Suppressor macrophage treated with lipopolysaccharide for 1 hour (primary cell): ENCODE measurements at places on chromosomes 4 and X.
A peak's percentile ranks its signal among the peaks of the same experiment; 100 is the strongest.

DNA sequence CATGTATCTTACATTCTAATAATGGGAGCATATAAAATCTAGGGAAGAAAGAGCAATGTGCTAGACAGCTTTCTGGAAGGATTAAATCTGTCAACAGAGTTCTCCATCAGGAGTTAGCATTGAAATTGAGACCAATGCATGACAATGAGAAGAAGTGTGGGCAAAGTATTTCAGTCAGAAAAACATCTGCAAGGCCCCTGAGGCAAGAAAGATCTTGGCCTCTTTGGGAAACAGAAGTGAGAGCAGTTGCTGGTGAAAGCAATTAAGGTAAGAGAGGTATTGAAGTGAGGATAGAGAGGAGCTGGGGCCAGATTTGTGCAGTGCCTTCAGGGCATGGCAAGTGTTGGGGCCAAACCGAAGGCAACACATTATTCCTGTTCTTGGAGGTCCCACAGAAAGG is 999.1 kb downstream of the STPG2 start:
- DNase-seq = no peak

DNA sequence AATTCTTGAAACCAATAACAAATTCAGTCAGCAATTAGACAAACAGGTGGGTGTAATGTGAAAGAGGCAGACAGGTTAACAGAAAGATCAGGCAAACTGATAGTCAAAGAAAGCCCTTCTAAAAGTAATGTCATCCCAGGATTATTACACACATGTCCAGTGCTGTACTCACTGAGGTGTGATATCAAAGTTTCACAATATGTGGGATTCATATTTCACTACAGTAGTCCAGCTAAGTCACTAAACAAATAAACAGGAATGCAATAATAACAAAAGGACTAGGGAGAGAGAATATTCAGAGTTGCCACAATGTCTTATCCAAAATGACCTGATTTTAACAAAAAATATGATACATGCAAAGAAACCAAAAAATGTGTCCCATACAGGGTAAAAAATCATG is 787.5 kb downstream of the FSTL5 start:
- no peak for DNase-seq

- DNase-seq = peak; percentile 51
These were observed 430.7 kb downstream of the IDS start for GRCh38 chrX:149074398-149074797.

DNA sequence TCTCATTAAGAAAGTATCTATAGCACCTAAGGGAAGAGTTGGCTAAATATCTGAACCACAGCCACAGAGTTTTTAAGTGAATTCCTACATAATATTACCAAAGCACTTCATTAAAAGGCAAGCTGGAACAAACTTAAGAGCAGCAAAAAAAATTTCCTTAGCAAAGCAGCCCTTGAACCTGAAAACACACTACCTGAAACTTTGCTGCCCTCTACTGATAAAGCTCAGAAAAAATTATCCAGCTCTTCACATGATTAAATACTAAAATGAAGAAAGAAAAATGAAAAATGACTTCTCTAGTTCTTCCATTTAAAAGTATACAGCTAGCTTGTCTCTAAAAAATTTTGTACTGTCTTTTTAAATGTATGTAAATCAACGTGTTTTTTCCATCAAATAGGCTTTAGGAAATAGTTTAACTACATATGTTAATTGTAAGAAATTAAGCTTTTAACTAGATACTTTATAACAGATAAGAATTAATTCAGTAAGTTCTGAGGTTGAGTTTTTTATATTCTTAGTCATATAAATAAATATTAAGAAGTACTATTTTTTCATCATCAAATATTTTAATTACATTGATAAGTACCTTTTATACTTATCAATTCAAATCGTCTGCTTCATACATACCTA is 156.1 kb downstream of the STPG2 start:
- no peak for DNase-seq

GRCh38 chr4:6309777-6310176 is 40.1 kb downstream of the WFS1 start:
- no peak for DNase-seq
